ENCODE measurements at places on chromosomes 11 and 22.

- no peak for DNase-seq
Measured at GRCh38 chr22:37210041-37210803, 2.1 kb downstream of the SSTR3 start.

- DNase-seq, result no peak
Measured at GRCh38 chr11:126838779-126839178, 161.8 kb downstream of the KIRREL3 start.

GRCh38 chr22:37163575-37164504 lies 14.1 kb upstream of the IL2RB start:
- DNase-seq, result no peak

DNA sequence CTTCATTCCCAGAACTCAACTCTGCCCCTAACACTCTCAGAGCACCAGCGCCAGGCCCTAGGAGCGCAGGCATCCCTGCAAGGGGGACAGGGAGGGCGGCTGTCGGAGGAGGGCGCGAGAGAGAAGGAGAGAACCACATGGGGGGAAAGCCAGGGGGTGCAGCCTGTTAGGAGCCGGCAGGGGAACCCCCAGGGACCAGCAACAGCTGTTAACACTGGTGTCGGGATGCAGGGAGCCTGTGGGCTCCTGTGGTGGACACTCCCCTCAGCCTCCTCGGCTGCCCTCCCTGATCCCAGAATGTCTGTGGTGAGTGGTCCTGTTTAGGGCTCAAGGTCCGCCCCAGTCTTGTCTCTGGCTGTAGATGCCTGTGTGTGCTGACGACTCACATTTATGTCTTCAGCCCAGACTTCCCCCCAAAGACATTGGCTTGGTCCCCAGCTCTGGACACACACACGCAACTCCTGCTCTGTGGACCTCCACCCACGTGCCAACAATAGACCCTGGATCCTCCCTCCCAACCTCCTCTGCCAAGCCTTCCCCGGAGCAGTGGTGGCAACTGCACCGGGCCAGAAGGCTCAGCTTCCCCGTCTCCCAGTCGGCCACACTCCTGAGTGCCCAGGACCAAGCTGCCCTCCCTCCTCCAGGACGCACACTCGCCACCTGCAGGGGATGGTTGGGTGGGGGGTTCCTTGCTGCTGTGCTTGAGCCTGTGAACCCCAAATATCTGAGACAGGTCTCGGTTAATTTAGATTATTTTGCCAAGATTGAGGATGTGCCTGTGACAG lies 817 bp upstream of the IFITM5 start:
- DNase-seq, result no peak

GRCh38 chr11:131246663-131247062 lies 123.8 kb upstream of the NTM start:
- no peak for DNase-seq

DNA sequence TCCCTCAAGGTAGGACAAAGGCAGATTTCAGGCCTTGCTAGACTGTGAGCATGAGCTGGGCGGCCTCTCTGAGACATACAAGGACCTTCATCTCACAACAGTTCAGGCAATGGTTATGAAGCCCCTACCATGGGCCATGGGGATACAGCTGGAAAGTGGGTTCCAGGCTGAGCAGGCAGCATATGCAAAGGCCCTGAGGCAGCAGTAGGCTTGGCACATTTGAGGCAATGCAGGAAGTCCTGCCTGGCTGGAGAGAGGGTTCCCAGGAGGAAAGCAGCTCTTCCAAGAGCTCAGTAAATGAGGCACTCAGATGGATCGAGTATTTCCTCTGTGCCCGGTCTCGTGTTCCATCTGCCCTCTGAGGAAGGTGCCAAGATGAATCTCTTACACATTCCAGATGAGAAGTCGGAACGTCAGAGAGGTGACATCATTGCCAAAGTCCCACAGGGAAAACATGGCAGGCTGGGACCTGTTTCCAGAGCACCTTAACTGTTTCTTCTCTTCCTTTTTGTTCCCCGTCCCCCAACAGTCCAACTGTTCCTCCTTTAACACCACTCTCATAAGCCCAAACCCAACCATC lies 388.6 kb downstream of the MN1 start:
- no peak for DNase-seq

- DNase-seq, result no peak
Measured at GRCh38 chr22:49771266-49772065, 56.2 kb downstream of the BRD1 start.

DNA sequence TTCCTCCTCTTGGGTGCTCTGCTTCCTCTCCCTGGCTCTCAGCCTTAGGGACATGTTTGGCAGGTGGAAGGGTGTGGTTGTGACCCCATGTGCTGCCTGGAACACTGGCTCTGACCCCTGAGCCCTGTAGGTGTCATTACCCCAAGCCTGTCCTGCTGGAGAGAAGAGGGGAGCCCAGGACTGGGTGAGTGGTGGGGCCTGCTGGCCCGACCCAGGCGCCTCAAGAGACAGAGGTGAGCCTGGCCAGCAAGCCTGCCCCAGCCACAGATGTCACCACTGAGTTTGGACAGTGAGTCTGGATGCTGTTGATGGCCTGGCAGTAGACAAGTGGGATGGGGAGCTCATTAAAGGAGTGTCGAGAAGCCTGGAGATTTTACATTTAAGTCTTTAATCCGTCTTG lies 1112.2 kb downstream of the BRD1 start:
- DNase-seq, result no peak

- no peak for DNase-seq
Measured at GRCh38 chr11:94602430-94603372, 35.5 kb downstream of the PIWIL4 start.

DNA sequence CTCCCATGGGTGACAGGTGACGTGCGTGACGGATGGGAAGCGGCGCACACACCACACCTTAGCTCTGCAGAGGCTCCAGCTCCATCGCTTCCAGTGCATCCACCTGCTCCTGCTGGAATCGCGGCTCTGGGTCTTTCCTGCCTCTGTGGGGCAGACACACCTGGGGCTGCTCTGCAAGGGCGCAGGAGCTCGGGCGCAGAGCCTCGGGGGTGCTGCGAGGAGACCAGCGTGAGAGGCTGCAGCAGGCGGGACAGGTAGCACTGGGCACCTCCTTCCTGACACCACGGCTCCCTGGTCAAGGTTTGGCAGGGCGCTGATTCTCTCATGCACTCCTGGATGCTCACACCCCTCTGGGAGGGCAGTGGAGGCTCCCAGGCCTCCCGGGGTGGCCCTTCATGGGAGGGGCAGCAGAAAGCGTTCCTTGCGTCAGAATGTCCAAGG lies 1494.3 kb downstream of the BRD1 start:
- DNase-seq, result no peak

GRCh38 chr22:44482776-44483175 lies 15.3 kb downstream of the RTL6 start:
- no peak for DNase-seq

- no peak for DNase-seq
Measured at GRCh38 chr22:49703505-49703904, 124.2 kb downstream of the BRD1 start.

GRCh38 chr11:50246699-50247098 lies 214.0 kb downstream of the OR4C45 start:
- no peak for DNase-seq

GRCh38 chr22:25923914-25924313 lies 181.9 kb downstream of the MYO18B start:
- DNase-seq, result no peak

DNA sequence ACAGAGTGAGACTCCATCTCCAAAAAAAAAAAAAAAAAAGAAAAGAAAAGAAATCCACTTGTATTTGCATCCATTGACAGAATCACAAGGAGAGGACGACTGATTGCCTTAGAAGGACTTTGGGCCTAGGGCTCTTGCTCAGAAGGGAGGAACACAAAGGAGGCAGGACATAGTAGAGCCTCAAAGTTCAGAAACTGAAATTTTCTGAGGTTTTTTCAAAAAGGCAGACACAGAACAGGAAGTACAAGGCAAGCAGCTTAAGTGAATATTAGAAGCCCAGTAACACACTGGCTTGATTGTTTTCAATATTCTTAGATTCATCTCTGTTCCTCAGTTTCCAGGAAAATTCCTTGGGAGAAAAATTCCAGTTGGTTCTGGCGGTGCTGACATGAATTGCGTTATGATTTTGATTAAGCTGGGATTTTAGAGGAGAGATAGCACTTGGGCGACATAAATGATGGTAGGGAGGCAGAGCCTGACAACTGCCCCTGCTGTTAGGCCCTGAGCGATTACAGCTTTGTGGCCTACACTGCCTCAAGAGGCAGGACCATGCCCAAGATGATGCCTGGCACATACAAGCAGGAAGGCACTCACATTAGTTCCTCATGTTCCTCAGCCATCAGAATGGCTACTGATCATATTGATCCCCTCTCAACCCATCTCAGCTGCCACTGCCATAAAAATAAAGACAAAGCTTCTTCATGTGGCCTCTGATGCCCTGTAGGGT lies 15.3 kb downstream of the CLPB start:
- no peak for DNase-seq

GRCh38 chr11:2304506-2305139 lies 2.8 kb downstream of the TSPAN32 start:
- no peak for DNase-seq

DNA sequence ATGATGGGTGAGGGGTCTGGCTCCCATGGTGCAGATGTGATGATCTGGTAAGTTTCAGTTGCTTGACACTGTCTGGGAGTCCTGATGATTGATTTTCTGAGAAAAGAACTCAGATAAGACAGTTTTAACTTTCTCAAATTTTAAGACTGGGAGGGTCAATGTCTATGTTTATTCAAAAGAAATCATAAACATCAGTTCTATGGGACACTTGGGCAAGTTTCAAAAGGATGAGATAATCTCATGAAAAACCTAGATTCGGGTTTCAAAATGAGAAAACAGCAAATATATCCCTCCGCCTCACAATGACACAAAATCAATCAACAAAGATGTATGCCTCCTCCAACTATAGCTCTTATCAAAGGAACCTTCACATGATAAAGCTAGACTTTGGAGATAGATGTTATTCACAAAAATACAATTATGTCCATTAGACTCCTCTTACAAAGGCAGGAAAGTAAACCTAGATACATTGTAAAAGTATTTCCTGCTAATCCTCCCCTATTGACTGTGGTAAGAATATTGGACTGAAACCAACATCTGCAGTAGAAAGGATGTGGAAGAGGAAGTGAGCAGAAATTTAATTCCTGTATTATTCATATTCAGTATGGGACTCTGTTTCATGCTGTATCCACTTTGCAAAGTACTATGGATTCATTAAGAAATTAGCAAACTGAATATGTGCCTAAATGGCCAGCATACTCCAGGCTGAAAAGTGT lies 21.6 kb downstream of the SVIP start:
- DNase-seq, result no peak

GRCh38 chr11:30984827-30985226 lies 384.7 kb downstream of the DCDC1 start:
- no peak for DNase-seq

GRCh38 chr11:42770444-42771065 lies 541.2 kb upstream of the API5 start:
- DNase-seq, result no peak

- no peak for DNase-seq
Measured at GRCh38 chr22:21020802-21021429, 6.0 kb downstream of the P2RX6 start.

- peak; percentile 8 for DNase-seq
Measured at GRCh38 chr11:124778281-124778680, 16.2 kb upstream of the ESAM start.

DNA sequence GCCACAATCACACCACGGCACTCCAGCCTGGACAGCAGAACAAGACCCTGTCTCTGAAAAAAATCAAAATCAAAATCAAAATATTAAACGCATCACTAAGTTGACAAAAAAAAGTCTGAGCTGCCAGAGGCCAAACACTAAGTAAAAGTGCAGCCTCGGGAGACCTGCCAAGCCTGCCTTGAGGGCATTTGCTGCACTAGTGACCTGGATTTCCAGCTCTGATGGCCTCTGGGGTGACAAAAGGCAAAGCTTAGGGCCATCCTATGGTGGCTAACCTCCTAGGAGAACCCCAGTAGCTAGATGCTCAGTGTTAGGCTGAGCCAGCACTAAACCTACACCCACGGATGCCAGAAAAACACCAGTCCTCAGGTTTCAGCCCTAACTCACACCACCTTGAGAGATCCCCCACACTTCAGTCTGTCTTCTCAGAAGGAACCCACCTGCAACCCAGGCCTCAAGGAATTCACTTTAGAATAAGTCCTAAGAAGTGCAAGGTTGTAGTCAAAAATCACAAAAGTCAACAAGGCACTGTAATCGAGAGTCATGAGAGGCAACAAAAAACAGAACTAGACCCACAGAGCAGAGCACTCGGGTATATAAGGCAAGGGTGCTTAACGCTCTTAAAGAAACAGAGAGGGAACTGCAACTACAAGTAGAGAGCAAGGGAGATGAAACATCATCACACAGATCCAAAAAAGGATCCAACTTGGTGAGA lies 28.6 kb downstream of the GNB1L start:
- no peak for DNase-seq

- DNase-seq, result no peak
Measured at GRCh38 chr11:134529212-134530096, 117.4 kb upstream of the B3GAT1 start.
